MV-4-11 (cell line): ENCODE measurements at places on chromosomes 3 and 15.

DNA sequence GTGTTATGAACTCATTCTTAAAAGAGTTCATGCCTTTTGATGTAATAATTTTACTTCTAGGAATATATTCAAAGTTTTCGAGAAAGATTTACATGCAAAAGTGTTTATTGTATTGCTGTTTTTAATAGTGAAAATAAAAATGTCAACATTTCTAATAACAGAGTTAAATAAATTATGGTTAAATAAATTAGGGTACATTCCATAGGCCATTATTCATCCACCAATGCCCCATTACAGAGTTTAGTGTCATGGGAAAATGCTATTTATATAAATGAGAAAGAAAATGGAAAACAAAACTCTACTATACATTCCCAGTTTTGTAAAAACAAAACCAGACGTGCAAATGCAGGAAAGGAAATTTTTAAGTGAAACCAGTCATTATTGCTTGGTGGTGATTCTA, 538.1 kb upstream of the TBL1XR1 start:
- no peak for DNase-seq

GRCh38 chr15:78691851-78692421, 50.9 kb upstream of the CHRNB4 start:
- DNase-seq, result no peak

- DNase-seq, result peak; percentile 96
Measured at GRCh38 chr3:18208856-18209255, 216.3 kb downstream of the SATB1 start.

DNA sequence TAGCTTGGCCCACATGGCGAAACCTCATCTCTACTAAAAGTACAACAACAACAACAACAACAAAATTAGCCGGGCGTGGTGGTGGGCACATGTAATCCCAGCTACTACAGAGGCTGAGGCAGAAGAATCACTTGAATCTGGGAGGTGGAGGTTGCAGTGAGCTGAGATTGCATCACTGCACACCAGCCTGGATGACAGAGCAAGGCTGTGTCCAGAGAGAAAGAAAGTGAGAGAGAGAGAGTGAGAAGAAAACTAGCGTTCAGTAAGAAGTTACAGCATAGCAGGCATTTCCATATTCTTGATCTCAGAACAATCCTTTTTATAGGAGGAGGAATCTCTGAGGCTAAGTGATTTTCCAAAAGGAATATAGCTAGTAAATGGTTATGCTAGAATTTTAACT, 1076.1 kb downstream of the AGBL1 start:
- no peak for DNase-seq

DNA sequence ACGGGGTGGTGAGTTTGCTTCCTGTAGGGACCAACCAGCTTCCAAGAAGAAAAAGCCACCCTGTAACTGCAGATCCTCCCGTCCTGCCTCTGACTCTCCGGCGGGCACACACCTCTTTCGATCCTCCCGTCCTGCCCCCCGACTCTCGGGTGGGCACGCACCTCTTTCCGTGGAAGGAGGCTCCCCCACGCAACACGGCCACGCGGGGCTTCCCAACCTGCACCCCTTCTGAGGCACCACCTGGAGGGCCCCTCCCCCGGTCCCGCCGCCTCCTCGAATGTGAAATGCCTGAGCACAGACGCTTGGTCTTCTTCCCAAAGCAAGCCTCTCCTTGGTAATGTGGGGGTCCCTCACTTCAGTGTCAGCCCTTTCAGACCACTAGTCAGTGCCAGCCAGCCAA, 7.3 kb downstream of the ADAMTS17 start:
- no peak for DNase-seq

GRCh38 chr15:64045774-64046420, 388 bp downstream of the DAPK2 start:
- DNase-seq, result no peak

GRCh38 chr3:32551496-32551895, 19.2 kb downstream of the DYNC1LI1 start:
- no peak for DNase-seq

GRCh38 chr3:98764472-98764884, 1.3 kb downstream of the ST3GAL6 start:
- DNase-seq, result peak; percentile 72

DNA sequence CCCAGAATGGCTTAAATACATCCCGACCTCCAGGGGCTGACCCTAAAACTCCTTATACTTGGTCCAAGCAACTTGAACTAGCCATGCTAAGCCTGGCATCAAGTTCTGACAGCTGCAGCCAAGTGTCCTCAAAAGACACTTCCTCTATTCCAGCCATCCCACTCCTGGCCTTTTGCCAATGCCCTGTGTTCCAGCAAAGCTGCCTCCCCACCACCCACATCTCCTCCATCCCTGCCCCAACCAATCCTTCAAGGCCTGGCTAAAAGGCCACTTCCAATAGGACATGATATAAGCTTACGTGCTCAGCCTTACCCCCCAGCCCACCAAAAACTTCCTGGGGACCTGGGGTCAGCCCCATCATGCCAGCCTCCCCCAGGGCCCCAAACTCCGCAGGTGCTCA, 40.9 kb downstream of the SEMA3G start:
- peak; percentile 5 for DNase-seq

DNA sequence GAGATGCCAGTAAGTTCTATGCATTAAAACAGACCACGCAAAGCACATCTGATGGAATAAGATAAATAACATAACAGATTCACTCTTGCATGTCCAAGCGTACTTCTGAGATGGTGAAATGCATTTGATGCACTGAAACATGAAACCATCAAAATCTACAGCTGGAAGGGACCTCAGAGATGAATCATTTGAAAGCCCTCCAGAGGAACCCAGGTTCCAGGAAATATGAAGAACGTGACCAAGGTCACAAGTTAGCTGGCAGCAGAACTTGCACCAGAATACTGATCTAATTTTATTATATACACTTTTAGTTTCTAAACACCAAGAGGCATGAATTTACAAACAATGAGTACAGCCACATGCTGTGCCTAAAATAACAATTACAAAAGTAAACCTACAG, 957.1 kb downstream of the FHIT start:
- peak; percentile 2 for DNase-seq

- no peak for DNase-seq
Measured at GRCh38 chr3:99332718-99333117, 305.7 kb upstream of the COL8A1 start.

GRCh38 chr15:61038910-61039309, 190.2 kb downstream of the RORA start:
- DNase-seq, result peak; percentile 22

- DNase-seq, result peak; percentile 43
Measured at GRCh38 chr3:69490235-69490634, 104.3 kb upstream of the FRMD4B start.

DNA sequence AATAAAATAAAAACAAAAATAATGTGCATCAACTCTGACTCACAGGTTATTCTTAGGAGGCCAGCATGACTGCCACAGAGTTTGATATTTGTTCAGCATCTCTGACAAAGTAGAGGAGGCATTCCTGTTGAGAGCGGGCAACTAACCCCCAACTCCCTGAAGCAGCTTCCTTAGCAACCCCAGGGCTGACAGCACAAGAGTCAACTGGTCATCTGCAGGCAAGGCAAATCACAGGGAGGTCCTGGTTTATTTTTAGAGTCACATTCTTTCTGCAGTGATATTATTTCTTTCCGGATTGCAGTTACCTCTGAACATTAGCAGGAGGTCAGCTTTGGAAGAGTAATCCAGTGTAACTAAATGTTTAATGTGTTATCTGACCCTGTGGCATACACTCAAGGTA, 273.0 kb downstream of the PLCL2 start:
- no peak for DNase-seq

- no peak for DNase-seq
Measured at GRCh38 chr3:37179144-37179967, 5.0 kb upstream of the LRRFIP2 start.

DNA sequence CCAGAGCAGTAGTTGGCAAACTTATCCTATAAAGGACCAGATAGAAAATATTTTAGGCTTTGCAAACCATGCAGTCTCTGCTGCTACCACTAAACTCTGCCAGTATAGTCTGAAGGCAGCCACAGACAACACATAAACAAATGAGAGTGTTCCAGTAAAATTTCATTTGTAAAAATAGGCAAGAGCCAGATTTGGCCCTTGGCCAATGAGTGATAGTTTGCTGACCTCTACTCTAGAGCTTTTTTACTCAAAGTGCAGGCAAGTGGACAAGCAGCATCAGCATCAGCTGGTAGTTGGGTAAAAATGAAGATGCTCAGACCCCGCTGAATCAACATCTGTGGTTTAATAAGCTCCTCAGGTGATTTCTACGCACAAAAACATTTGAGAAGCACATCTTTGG, 269.8 kb downstream of the NTRK3 start:
- DNase-seq, result no peak

DNA sequence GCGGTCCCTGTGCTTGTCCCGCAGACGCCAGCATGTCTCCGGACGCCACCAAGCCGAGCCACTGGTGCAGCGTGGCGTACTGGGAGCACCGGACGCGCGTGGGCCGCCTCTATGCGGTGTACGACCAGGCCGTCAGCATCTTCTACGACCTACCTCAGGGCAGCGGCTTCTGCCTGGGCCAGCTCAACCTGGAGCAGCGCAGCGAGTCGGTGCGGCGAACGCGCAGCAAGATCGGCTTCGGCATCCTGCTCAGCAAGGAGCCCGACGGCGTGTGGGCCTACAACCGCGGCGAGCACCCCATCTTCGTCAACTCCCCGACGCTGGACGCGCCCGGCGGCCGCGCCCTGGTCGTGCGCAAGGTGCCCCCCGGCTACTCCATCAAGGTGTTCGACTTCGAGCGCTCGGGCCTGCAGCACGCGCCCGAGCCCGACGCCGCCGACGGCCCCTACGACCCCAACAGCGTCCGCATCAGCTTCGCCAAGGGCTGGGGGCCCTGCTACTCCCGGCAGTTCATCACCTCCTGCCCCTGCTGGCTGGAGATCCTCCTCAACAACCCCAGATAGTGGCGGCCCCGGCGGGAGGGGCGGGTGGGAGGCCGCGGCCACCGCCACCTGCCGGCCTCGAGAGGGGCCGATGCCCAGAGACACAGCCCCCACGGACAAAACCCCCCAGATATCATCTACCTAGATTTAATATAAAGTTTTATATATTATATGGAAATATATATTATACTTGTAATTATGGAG, 79.1 kb downstream of the SMAD6 start:
- no peak for DNase-seq

- no peak for DNase-seq
Measured at GRCh38 chr3:52053307-52054304, 2.8 kb downstream of the DUSP7 start.

- DNase-seq, result no peak
Measured at GRCh38 chr3:66910266-66911055, 87.6 kb upstream of the KBTBD8 start.

DNA sequence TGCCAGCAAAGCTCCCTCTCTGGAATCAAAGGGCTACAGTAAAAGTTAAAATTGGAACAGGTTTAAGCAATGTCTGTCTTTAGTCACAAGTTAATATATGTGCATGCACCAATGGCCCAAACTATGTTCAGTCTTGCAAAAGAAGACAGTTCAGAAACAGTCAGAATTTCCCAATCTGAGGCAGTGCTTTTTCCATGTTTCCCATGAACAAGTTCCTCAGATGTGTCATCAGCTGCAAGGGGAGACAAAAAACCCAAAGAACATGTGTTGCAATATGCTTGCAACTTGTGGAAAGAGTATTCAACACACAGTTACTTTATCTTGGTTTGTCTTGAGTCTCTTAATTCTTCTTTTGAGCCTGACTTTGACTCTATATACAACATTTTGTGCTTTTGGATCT, 148.4 kb downstream of the USP13 start:
- peak; percentile 76 for DNase-seq

- peak; percentile 66 for DNase-seq
Measured at GRCh38 chr3:14678015-14678503, 3.1 kb downstream of the C3orf20 start.

GRCh38 chr3:158768881-158769543, 32.8 kb upstream of the MFSD1 start:
- DNase-seq, result peak; percentile 28

DNA sequence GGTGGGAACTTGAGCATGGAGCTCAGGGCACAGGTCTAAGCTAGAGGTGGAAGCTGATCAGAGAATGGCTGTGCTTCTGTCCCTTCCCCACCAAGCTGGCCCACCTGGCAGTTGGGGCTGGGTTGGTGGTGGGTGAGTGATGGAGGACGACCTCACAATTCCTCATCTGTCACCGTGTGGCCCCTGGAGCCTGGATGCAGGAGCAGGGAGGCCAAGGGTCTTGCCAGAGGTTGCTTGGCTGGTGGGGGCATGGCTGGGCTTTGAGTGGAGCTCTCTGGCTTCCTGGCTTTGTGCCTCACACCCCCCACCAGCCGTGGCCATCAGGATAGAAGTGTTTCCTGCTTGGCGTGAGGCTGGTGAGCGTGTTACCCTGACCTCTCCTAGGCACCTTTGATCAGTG, 36.0 kb downstream of the FBLN2 start:
- no peak for DNase-seq

DNA sequence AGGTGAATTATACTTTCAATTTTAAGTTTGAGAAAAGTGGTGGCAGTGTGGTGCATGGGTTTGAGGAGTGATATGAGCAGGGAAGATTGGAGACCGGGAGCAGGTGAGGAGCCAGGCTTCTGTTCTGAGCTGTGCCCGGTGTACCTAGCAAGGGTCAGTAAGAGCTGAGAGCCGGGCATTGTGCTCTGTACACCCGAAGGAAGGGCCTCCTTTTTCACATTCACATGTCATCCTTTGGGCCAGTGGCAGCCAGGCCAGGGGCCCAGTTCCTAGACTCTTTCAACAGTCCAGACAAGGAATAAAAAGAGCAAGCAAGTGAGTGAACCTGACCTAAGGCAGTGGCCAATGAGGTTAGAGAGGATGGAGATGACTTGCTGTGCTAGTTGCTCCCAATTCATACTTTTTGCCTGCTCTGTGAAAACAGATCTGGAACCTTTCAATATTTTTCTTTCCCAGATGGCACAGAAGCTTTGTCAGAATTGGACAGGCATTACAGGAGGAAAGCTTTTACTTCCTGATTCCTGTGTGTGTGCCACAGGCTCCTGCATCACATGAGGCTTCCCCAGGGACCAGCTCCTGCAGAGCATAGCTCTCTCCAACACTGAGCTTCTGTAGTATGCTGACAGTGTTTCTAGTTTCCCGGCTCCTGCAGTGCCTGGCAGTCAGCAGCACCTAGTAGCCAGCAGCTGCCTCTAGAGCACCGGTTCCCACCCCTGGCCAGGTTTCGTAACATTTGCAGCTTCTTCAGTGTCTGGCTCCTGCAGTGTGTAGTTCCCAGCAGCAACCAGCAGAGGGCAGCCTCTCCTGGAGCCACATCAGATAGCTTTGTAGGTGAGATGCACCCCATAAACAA, 5.3 kb upstream of the TRA2B start:
- peak; percentile 80 for DNase-seq

DNA sequence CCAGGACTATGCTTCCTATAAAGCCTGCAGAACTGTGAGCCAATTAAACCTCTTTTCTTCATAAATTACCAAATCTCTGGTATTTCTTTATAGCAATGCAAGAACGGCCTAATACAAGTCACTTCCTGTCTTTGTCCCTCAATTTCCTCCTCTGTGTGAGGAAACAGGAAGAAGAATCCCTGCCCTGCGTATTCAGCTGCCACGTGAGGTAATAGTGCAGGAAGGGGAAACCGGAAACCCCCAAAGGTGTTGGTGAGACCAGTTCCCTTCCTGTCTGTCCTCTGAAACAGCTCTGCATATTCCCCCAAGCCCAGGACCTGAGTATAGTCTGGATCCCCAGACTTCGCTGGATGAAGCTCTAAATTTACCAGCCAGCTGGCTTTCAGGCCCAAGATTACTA, 18.1 kb upstream of the PTPN23 start:
- peak; percentile 20 for DNase-seq
